ENCODE measurements at places on chromosomes 1 and 21.

DNA sequence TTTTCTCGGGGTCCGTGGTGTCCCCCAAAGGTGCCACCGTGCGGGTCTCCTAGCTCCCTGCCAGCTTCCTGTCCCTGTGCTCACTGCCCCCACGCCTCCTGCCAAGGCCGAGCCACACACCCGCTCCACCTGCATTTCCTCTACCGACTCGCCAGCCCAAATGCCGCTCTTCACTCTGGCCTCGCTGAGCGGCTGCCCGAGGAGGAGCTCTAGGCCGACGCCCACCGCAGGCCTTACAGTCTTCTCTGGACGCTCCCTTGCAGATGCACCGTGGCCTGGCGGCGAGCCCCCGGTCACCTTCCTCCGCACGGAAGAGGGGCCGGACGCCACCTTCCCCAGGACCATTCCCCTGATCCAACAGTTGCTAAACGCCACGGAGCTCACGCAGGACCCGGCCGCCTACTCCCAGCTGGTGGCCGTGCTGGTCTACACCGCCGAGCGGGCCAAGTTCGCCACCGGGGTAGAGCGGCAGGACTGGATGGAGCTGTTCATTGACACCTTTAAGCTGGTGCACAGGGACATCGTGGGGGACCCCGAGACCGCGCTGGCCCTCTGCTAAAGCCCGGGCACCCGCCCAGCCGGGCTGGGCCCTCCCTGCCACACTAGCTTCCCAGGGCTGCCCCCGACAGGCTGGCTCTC is 26.3 kb downstream of the FTCD start:
- DNase-seq: no peak

DNA sequence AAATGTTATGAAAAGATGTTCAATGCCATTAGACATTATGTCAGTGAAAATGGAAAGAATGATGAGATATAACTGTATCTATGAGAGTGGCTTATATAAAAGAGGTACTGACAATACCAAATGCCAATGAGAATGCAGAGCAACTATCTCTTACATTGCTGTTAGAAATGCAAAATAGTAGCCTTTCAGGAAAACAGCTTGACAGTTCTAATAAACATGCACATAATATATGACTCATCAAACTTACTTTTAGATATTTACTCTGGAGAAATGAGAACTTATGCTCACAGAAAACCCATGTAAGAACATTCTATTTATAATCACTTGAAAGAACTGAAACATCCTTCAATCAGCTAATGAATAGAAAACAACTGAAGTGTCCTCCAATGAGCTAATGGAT is 996.7 kb upstream of the ADGRL4 start:
- DNase-seq: no peak

DNA sequence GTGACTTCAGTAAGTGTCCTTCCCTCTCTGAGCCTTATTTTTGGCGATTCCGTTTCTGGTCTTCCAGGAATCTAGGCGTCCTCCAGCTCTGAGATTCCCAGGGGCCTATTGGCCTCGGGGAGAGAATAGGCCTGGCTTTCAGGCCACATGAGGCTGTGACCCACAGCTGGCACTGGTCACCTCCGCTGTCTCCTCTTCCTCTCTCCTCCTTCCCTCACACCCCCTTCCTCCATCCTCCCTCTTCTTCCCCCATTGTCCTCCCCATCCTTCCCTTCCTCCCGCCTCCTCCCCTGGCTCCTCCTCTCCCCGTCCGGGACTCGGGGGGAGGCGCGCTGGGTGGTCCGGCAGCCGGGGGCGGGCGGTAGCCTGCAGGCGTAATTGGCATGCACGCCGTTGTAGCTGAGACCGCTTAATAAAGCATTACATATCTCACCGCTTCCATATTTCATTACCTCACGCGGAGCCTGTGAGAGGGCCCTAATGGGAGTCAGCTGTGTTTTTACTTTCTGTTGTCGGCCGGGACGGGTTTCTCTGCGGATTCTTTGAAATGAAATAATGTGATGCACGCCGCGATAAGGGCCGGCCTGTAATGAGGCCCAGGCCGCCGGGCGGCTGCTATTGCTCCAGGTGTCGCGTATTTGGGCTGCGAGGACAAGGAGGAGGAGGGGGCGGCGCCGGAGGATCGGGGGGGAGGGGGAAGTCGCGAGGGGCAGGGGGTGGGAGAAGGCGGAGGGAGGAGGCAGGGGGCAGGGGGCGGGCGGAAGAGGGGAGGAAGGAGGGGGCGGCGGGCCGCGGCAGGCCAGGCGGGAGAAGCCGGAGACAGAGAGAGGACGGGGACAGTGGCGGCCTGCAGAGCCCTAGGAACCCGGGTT is 95.3 kb downstream of the FOXD2 start:
- DNase-seq: peak; percentile 91

- DNase-seq: no peak
Measured at GRCh38 chr1:46486432-46487015, 3.1 kb upstream of the DMBX1 start.

- DNase-seq: no peak
Measured at GRCh38 chr1:182872881-182873280, 33.7 kb downstream of the DHX9 start.

DNA sequence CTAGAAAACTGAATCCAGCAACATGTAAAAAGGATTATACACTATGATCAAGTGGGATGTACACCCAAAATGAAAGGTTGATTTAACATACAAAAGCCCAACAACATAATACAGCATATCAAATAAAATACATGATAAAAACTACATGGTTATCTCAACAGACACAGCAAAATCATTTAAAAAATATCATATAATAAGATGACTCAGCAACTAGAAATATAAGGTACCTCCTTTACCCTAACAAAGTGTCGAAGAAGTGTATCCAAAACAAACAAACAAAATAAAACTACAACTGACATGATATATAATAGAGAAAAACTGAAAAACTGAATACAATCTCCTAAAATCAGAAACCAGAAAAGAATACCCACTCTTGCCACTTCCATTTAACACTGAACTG is 969.1 kb downstream of the AMY1C start:
- DNase-seq: no peak

DNA sequence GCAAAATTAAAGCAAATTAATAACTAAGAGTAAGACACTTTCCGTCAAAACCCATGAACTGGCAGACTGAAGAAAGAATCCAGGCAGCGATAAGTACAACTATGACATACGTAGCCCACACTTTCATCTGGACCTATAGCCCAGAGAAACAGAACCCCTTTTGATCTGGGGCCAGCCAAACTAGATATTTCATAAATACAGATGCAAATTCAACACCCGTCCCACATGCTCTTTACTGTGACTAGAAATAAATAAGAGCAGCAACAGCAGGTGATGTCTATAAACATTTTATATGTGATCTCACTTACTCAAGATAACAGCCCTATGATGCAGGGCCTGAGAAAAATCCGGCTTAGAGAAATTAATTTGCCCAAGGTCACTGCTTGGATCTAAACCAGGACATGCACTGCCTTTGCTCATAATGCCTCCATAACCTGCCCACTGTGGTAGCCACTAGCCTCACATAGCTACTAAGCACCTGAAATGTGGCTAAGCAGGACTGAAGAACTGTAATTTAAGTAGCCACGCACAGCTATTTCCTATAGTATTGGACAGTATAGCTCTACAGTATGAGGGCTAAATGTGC is 130.2 kb downstream of the TGFBR3 start:
- DNase-seq: no peak

DNA sequence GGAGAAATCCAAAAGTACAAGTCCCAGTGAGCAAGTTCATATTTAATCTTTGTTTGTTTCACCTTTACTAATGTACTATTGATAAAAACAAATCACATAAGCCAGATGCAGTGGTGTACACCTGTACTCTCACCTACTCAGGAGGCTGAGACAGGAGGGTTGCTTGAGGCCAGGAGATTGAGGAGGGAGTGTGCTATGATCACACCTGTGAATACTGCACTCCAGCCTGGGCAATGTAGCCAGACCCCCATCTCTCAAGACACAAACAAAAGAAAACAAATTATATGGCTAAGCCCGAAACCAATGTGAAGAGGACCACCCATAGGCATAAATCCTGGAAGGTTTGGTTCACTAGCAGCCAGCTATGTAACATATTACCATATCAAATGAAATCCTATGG is 9.6 kb upstream of the USP24 start:
- DNase-seq: no peak

DNA sequence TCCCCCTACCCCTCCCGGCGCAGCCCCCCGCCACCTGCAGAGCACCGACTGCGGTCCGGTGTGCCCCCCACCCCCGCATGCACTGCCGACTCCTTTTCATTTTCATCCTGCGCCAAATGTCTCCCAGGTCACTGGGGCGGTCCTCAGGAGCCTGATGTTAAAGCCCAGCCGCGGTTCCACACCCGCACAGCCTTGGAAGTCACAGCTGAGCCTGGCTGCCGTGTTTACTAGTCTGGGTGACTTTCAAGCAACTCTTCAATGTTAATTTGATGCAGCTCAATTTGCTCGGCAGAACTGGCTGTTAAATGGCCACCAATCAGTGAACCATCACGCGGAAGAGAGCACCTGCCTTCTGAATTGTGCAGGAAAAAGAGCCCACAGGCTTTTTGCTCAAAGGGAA is 27.2 kb downstream of the THAP3 start:
- DNase-seq: no peak

DNA sequence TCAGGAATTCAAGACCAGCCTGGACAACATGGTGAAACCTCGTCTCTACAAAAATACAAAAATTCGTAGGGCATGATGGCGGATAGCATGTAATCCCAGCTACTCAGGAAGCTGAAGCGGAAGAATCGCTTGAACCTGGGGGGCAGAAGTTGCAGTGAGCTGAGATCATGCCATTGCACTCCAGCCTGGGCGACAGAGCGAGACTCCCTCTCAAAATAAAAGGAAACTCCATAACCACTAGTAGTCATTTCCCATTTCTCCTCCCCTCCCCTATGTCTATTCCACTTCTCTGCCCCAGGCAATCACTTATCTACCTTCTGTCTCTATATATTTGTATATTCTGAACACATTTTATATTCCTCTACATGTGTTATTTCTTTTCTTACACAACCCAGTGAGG is 4.0 kb upstream of the CEP350 start:
- DNase-seq: peak; percentile 30

GRCh38 chr1:208013210-208013609 is 102.3 kb upstream of the CD34 start:
- DNase-seq: no peak

GRCh38 chr1:183806125-183806524 is 1.2 kb downstream of the RGL1 start:
- no peak for DNase-seq

DNA sequence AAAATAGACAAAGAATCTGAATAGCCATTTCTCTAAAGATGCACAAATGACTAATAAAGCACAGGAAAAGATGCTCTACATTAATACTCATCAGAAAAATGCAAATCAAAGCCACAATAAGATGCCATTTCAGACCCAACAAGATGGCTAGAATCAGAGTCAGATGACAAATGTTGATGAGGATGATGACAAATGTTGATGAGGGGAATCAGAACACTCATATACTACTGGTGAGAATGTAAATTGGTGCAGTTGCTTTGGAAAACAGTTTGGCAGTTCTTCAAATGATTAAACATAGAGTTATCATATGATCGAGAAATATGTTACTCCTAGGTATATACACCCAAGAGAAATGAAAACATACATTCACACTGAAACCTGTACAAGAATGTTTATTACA is 33.9 kb downstream of the LRRC40 start:
- no peak for DNase-seq

GRCh38 chr1:26279456-26280332 is at the start of gene SH3BGRL3:
Gene SH3BGRL3, plus strand, starts transcription at chr1:26280086. Its CDS starts 70 bp downstream, at chr1:26280156.
- peak; percentile 81 for DNase-seq

- peak; percentile 95 for DNase-seq
Measured at GRCh38 chr1:76998582-76999223, 131.4 kb downstream of the ST6GALNAC5 start.

DNA sequence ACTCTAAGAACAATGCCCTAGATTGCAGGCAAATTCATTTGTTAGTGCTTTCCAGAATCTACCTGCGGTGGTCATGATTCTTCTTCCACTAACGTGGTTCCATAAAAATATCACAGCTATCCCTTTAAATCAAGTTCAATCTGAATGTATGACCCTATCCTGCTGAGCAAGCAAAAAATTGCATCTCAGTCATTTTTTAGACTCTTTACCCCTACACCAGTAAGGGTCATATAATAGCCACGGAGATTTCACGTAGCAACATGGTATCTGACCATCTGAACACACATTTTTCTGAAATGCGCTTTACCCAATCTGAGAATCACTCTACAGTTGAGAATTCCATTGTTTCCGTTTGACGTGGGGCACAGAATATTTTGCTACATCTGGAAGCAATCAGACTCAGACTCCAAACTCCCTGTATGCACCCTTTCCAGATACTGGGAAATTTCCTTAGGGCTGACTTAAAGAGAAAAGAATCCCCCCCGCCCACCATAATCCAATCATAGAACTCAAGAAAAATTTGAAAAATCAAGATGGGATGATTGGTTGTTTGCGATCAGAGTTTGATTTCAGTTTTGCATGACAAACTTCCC is 699.2 kb upstream of the ZP4 start:
- DNase-seq: peak; percentile 12

GRCh38 chr1:220409771-220410595 is 118.0 kb upstream of the MARK1 start:
- DNase-seq: no peak

DNA sequence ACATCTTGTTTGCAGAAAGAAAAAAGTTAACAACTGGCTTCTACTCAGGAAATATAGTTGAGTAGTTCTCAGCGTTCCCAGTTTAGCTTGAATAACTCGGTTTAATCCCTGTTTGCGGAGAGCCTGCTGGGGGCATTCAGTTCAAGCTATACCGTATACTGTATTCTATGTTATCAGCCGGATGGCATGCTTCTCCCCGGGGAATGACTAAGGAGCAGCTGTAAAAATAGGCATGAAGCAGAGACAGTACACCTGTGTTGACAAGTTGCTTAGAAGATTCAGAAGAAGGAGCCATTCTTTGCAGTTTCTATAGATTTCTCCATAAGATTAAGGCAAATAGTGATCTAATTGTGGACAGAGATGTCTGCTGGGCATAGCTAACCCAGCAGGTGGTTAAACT is 267.8 kb upstream of the NCAM2 start:
- DNase-seq: no peak

DNA sequence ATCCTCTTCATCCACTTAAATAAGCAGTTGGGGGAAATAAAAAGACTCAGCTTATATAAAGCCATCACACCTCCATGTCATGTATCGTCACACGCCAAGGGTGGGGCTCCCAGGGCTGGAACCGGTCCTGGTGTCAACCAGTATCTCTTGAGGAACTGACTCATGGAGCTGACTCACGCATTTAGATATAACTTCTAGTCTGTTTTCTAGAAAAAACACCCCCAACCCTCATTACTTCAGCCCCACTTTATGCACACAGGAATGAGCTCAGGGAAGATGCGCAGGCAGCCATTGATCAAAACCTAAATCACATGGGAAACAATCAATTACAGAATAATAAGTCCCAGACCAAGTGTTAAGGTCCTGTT is 6.9 kb upstream of the IL22RA1 start:
- peak; percentile 71 for DNase-seq

- no peak for DNase-seq
Measured at GRCh38 chr1:239347776-239348175, 38.6 kb upstream of the CHRM3 start.

GRCh38 chr1:89810302-89810701 is 10.5 kb upstream of the LRRC8D start:
- DNase-seq: peak; percentile 65

Measured in trophoblast cell (in vitro differentiated cells and primary cell).